ENCODE measurements at places on chromosomes 2 and 18. TPM values are rescaled to one million over a fixed set of nuclear protein-coding genes. Genes with fewer than 3 reads are reported as not detected.

DNA sequence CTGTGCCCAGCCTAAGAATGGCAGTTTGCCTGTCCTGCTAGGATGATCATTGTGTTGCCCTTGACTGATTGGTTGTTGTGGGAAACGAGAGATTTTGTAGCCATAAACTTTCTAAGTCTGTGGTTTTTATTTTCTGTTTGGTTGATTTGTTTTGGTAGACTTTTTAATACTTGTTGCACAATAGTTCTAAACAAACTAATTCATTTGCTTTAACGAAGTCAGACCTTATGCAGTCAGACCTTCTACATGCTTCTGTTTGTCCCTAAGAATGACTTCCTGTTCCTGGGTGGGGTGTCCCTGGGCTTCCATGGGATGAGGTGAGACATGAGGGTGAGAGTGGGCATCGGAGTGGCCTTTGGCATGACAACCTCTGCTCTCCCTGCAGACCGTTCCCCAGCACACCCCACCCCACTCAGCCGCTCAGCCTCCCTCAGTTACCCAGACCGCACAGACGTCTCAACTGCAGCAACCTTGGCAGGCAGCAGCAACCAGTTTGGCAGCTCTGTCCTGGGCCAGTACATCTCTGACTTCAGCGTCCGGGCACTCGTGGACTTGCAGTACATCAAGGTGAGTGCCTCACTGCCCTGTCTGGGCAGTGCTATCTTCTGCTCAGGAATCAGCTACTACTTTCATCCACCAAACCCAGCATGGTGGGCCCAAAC is 7.8 kb upstream of the CNNM3 start:
- DNase-seq = no peak
- H3K27ac ChIP-seq = no peak overlapping the region
- peaks cover 4% of the 10 kb centered on the region for H3K36me3 ChIP-seq
- H3K4me3 ChIP-seq = no peak overlapping the region
- no peaks in the 10 kb centered on the region for H3K27me3 ChIP-seq

DNA sequence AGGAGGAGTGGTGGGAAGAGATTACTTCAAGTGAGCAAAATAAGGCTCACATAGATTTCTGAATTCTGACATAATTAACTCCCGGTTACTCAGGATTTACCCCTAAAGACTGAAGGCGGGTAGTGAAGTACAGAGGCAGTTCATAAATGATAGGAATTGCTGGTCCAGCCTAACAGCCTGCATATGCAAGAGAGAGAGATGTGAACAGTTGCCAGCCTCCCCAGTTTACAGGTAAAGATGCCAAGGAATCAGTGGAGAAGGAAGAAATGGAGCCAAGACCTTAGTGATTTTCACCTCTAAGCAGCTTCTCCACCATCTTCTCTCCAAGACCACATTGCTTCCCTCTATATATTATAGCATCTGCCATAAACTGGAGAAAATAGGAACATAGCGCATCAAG is 91.8 kb upstream of the THUMPD2 start:
- no peaks in the 10 kb centered on the region for H3K36me3 ChIP-seq
- H3K4me1 ChIP-seq = peaks cover 1% of the 10 kb centered on the region
- no peak overlapping the region for H3K27ac ChIP-seq

DNA sequence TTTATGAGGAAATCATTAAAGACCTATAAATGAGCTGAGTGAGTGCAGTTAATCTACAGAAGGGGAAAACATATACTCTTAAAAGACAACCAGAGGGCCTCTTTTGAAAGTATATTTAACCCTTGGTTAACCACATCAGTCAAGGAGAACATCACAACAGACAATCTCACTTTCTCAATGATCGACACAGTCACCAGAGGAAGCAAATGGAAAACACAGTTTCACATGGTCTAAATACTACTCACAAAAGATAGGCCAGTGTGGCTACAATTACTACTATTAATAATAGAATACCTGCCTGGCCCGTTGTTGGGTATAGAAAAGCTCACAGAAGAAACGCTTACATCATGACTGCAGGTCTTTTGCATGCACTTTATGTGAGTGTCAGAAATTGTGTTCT is 426.2 kb downstream of the NCKAP5 start:
- DNase-seq = no peak
- H3K27ac ChIP-seq = no peak overlapping the region
- no peaks in the 10 kb centered on the region for H3K36me3 ChIP-seq
- no peaks in the 10 kb centered on the region for H3K4me1 ChIP-seq
- no peaks in the 10 kb centered on the region for H3K27me3 ChIP-seq
- no peak overlapping the region for H3K4me3 ChIP-seq

GRCh38 chr2:237320801-237321560 is 93.0 kb downstream of the COL6A3 start:
- H3K4me3 ChIP-seq = no peak overlapping the region
- peak overlapping the region; percentile 90 for H3K27ac ChIP-seq
- no peaks in the 10 kb centered on the region for H3K27me3 ChIP-seq

The CIB4 gene
- 0.60 TPM for total RNA-seq

DNA sequence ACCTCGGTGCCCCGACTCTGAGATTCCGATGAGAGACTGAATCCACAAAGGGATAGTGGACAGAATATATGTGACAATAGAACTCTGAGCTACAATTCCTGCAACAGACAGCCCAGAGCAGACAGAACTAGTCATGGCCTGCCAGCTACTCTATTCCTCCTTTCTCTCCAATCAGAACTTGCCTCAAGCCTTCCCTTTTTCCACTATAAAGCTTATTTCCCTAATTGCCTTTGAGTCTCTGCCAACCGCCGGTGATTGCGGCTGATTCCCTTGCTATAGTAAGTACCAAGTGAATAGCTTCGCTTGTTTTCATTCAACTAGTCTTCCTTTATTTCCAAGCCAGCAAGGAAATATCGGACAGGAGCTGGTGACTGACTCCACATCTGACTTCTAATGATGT is 96.8 kb downstream of the DSC3 start:
- H3K27me3 ChIP-seq = no peaks in the 10 kb centered on the region
- DNase-seq = no peak
- H3K27ac ChIP-seq = no peak overlapping the region
- no peak overlapping the region for H3K4me3 ChIP-seq
- H3K4me1 ChIP-seq = no peaks in the 10 kb centered on the region
- H3K36me3 ChIP-seq = no peaks in the 10 kb centered on the region

The SEMA4C gene
- total RNA-seq = 49.6 TPM

The BCL2 gene
- total RNA-seq = 25.4 TPM

The COPS8 gene
- total RNA-seq = 44.0 TPM

DNA sequence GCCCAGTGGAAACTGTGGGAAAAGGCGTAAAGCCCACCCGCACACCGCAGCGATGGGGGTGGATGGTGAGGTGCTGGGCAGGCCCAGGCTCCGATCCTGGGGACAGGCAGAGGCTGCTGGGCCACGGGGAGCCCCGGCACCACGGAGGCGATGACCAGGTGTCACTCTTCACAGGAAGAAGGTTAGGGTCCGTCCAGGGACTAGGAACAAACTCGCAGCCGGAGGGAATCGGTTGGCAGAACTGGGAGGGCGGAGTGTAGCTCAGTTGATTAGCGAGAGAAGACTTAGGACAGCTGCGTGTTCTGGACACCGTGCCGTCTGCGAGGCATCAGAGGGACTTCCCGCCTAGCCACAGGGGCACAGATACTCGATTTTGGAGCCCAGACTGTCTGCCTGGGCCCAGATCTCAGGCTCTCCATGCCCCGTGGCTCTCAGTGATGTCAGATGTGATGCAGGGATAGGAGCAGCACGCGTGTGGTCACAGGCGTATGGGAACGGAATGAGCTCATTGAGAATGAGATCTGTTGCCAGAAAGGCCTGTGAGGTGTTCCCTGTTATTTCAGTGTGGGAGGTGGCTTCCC is 16.1 kb upstream of the ALLC start:
- no peak overlapping the region for H3K4me3 ChIP-seq
- no peaks in the 10 kb centered on the region for H3K36me3 ChIP-seq
- peak; percentile 51 for DNase-seq
- no peaks in the 10 kb centered on the region for H3K4me1 ChIP-seq
- H3K27me3 ChIP-seq = no peaks in the 10 kb centered on the region

The MAL gene
- 1.2 TPM for total RNA-seq

- no peak overlapping the region for H3K4me3 ChIP-seq
- DNase-seq = no peak
- H3K27ac ChIP-seq = no peak overlapping the region
- H3K36me3 ChIP-seq = no peaks in the 10 kb centered on the region
- no peaks in the 10 kb centered on the region for H3K27me3 ChIP-seq
- H3K4me1 ChIP-seq = no peaks in the 10 kb centered on the region
These were observed 60.2 kb downstream of the CAVIN2 start for GRCh38 chr2:191786694-191787093.

GRCh38 chr18:41504316-41504715 is 450.7 kb upstream of the PIK3C3 start:
- H3K36me3 ChIP-seq = no peaks in the 10 kb centered on the region
- H3K4me3 ChIP-seq = no peak overlapping the region
- no peak overlapping the region for H3K27ac ChIP-seq
- H3K27me3 ChIP-seq = no peaks in the 10 kb centered on the region
- DNase-seq = no peak

The ME2 gene
- total RNA-seq = 35.2 TPM

The COBLL1 gene
- total RNA-seq = 63.5 TPM

- no peaks in the 10 kb centered on the region for H3K27me3 ChIP-seq
- no peaks in the 10 kb centered on the region for H3K4me1 ChIP-seq
- no peak for DNase-seq
- no peaks in the 10 kb centered on the region for H3K36me3 ChIP-seq
These were observed 52.7 kb downstream of the DSEL start for GRCh38 chr18:67463829-67464228.

The NCK2 gene
- total RNA-seq = 44.6 TPM

DNA sequence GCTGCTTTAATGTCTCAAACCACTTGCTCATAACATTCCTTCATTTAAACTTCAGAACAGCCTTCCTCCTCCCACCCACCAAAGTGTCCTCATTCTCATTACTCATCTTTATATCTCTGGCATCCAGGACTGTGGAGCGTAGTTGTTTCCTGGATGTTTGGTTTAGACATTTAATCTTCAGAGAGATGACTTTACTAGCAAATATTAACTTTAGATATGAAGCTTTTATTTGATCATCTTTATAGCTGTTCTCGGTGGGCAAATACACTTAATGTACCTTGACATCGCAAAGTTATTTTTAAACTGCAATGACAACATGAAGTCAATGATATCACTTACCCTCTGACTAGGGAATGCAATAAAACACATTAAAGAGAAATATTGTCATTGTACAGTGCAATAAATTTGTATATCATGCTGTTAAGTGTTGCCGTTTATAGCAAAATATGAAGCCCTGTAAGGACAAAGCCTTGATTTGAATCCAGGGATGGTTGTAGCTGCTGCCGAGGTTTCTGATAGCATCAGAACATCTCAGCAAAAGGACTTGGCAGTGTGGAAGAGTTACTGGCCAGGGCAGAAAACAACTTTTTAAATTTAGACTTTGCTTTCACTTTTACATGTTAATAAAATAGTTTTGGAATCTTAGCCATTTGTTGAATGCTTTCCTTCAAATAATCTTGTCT is 4.6 kb upstream of the LAMA3 start:
- no peak for DNase-seq
- no peaks in the 10 kb centered on the region for H3K4me1 ChIP-seq
- H3K27ac ChIP-seq = no peak overlapping the region
- no peaks in the 10 kb centered on the region for H3K36me3 ChIP-seq
- no peak overlapping the region for H3K4me3 ChIP-seq
- no peaks in the 10 kb centered on the region for H3K27me3 ChIP-seq

GRCh38 chr2:19733951-19734425 is 167.8 kb downstream of the TTC32 start:
- no peak overlapping the region for H3K27ac ChIP-seq
- no peak for DNase-seq
- H3K27me3 ChIP-seq = no peaks in the 10 kb centered on the region

The ATL2 gene
- total RNA-seq = 50.0 TPM

DNA sequence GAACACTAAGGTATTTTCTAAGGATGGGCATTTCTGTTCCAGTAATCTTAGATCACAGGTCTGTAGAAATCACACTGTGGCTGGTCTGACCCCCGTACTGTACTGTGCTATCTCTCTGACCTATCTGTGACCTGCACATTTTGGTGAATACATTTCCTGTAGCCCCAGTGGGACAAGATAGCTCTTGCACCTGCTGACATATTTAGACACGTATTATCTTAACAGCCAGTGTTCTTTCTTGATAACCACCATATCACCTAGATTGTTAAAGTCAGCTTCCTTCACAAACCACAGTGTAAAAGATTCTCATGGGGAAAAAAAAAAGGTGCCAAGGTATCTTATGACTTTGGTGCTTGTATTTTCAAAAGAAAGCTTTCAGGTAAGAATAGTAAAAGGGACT is 39.8 kb upstream of the TMEM247 start:
- no peaks in the 10 kb centered on the region for H3K36me3 ChIP-seq
- no peaks in the 10 kb centered on the region for H3K4me1 ChIP-seq
- H3K27me3 ChIP-seq = no peaks in the 10 kb centered on the region
- DNase-seq = no peak
- no peak overlapping the region for H3K4me3 ChIP-seq

The TMEM37 gene
- 11.0 TPM for total RNA-seq

- H3K4me1 ChIP-seq = no peaks in the 10 kb centered on the region
- no peaks in the 10 kb centered on the region for H3K36me3 ChIP-seq
- H3K27ac ChIP-seq = no peak overlapping the region
- H3K27me3 ChIP-seq = no peaks in the 10 kb centered on the region
- H3K4me3 ChIP-seq = no peak overlapping the region
- DNase-seq = no peak
These were observed 6.5 kb upstream of the UCN start for GRCh38 chr2:27314709-27315108.

- no peak overlapping the region for H3K4me3 ChIP-seq
- H3K27me3 ChIP-seq = no peaks in the 10 kb centered on the region
- no peak for DNase-seq
These were observed 55.8 kb upstream of the FAM136A start for GRCh38 chr2:70357684-70358071.

DNA sequence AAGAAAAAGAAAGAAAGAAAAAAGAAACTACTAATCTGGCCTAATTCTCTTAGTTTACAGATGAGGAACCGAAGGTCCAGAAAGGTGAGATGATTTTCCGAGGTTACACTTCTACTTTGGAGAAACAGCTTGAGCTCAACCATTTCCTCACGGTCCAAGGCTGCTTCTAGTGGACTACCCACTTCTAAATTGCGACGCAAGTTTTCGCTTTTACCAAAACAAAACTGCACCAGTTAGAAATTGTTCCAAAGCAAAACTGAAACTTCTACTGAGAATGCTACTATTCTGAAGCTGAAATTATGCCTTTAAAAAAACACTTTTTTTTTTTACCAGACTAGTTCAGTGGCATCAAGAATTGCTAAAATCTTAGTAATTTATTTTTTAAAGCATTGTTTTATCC is 101.6 kb downstream of the INO80D start:
- H3K27me3 ChIP-seq = no peaks in the 10 kb centered on the region
- no peak overlapping the region for H3K27ac ChIP-seq
- no peak overlapping the region for H3K4me3 ChIP-seq

All from aorta (tissue), 5 donors.